ENCODE measurements at places on chromosomes 13 and 19.

DNA sequence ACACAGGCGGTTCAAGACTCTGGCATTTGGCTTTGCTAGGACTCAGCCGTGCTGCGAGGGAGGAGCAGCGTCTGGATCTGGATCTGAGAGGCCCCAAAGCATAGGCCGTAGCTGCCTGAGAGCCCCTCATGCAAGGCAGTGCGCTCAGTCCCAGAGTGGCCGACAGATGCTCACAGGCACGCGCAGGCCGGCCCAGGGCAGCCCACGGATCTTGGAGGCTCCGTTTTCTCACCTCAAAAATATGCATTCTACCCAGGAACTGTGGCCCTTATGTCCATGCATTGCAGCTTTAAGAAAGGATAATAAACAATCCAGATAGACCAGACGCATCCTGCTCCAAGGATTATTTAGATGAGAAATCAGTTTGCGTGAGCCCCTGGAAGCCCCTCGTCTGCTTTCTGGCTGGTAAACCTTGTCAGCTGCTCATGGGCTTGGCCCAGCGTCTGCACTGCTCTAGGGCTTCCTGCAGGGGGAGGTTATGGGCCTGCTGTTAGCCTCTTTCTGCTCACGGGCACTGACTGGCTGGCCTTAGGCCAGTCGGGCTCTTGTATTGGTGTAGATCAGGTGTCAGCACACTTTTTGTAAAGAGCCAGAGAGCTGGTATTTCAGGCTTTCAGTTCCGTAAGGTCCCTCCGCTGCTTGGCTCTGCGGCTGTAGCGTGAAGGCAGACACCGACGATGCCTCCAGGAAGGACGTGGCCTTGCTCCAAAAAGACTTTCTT lies 24.2 kb downstream of the TEX29 start:
- peak; percentile 82 for DNase-seq

DNA sequence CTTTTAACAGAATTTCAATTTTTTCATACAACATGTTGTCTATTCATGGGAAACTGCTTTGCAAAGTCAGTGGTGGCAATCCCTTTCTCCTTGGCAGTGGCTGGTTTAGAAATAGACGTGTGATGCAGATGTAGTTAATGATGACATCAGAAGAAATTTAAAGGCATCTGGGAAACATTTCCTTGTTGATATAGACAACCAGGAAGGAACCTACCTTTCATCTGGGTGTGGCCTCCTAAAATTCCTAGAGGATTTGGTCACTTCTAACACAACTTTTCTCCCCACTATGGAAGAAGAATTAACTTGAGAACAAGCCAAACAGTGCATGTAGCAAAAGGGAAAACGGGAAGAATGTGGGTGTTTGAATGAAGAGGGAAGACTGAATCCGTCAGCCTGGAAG lies 102.8 kb downstream of the EFNB2 start:
- no peak for DNase-seq

DNA sequence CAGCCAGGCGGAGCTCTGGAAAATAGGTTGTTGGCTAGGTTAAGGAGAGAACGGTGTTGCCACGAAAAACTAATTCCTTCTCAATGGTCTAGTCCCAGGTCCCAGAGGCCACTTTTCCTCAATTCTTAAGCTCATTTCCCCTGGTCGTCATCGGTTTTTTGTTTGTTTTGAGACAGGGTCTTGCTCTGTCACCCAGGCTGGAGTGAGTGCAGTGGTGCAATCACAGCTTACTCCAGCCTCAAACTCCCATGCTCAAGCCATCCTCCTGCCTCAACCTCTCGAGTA lies 1.2 kb downstream of the SF3A2 start:
- DNase-seq = no peak

DNA sequence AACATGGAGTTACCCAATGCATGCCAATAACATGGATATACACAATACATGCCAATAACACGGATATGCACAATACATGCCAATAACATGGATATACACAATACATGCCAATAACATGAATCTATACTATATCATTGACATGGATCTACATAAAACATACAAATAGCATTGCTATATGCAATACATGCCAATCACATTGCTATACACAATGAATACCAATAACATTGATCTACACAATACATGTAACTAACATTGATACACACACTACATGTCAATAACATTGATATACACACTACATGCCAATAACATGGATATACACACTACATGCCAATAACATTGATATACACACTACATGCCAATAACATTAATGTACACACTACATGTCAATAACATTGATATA lies 932 bp upstream of the PIP5K1C start:
- DNase-seq = no peak

DNA sequence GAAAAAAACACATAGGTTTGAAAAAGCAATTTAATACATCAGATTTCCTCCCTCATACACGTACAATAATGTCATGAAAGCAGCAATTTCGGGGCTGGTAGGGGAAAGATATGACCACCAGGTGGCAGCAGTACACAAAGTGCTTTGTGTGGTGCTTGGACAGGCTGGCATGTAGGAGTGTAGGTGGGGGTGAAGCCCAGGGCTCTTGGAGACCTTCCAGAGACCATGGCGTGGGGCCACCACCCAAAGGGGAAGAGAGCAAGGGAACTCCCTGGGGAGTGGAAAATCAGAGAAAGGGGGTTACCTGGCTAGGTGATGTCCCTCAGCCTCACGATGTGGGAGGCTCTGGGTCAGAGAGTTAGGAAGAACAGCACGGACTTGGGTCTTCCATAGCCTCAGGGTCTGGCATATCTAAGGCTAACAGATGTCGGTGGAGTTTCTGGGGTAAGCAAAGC lies 11.8 kb upstream of the CCNA1 start:
- peak; percentile 24 for DNase-seq

GRCh38 chr13:35787937-35788336 lies 311.4 kb upstream of the MAB21L1 start:
- DNase-seq = no peak

GRCh38 chr13:18960637-18961227 lies 220.9 kb downstream of the TUBA3C start:
- DNase-seq = no peak

DNA sequence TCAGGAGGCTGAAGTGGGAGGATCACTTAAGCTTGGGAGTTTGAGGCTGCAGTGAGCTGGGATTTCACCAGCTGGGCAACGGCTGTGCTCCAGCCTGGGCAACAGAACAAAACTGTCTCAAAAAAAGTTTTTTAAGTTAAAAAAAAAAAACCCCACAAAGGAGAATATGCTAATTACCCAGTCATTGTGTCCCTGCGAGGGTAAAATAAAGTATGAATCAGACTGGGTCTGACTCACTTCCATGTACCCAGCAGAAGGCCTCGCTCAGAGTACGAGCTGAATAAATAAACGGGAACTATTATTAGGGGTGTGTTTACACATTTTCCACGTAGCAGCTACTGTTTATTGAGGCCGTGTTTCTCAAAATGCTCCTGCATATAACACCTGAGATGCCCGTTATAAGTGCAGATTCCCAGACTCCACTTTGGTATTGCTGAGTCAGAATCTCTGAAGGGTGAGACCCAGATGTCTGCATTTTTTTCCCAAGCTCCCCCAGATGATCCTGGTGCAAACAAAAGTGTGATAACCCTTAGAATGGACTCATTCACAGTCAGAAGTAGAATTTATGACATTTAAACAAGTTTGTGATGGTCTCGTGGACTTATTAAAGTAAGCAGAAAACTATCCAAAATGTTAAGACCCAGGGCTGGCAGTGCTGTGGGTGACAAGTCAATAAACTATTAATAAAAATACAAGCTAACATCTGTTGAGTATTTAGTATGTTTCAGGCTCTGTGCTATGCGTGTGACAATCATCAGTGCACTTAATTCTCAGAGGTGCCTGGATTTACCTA lies 28.2 kb downstream of the KCNC3 start:
- no peak for DNase-seq

GRCh38 chr13:30301827-30302226 lies 5.5 kb downstream of the KATNAL1 start:
- no peak for DNase-seq

- no peak for DNase-seq
Measured at GRCh38 chr13:71695662-71696061, 171.3 kb downstream of the DACH1 start.

DNA sequence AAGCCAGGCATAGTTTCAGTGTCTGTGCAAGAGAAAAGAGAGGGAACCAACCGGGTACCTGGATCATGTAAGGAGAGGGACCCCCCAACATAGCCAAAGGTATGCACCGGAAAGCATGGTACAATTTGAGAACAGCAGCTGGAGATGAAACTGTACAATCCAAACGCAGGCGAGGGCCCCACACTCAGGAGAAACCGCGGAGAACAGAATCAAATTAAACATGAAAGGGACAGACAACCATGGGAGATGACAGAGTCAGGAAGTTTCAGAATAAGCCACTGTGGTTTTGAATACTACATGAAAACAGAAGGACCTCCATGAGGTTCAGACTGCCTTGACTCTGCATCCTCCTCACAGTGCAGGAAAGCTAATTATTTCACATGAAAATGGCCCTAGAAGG lies 62.9 kb upstream of the SPATA13 start:
- no peak for DNase-seq

- DNase-seq = no peak
Measured at GRCh38 chr19:41915776-41916414, 12.4 kb downstream of the ERFL start.

GRCh38 chr13:22061371-22061805 lies 390.5 kb downstream of the FGF9 start:
- DNase-seq = no peak

- DNase-seq = no peak
Measured at GRCh38 chr13:109745702-109746101, 40.7 kb downstream of the IRS2 start.

DNA sequence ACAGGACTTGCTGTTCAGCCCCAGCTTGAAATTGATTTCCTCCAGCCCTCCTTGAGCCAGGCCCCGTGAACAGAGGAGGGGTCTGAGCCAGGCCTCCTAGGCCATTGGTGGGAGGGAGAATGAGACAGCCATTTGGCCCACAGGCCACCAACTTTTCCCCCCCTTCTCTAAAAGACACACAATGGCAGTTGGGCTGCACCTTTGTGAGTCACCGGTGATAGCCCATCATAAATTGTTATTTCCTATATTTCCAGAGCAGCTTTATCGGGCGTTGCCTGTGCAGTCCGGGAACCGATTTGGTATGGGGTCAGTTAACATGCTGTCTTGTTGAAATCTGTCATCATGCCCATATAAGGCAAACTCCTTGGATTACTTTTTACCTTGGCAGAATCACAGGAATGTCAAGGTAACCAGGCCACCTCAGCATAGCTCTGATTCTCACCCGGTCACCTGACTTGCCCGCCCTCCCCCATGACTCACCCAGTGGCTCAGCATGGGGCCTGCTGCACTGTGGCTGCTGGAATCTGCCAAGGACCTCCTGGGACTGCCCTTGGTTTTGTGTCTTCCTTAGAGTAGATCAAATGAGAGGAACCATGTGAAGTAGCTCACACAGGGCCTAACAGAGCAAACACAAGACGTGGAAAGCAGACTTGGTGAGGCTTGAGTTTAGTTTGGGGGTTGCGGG lies 36.1 kb downstream of the ACTN4 start:
- no peak for DNase-seq

- DNase-seq = no peak
Measured at GRCh38 chr13:49443357-49443703, 534 bp downstream of the CAB39L start.

GRCh38 chr19:14400951-14401431 lies 18.1 kb downstream of the DDX39A start:
- DNase-seq = no peak

- DNase-seq = no peak
Measured at GRCh38 chr19:45151320-45151719, 9.5 kb downstream of the NKPD1 start.

- no peak for DNase-seq
Measured at GRCh38 chr13:99214232-99214631, 13.6 kb downstream of the UBAC2 start.

DNA sequence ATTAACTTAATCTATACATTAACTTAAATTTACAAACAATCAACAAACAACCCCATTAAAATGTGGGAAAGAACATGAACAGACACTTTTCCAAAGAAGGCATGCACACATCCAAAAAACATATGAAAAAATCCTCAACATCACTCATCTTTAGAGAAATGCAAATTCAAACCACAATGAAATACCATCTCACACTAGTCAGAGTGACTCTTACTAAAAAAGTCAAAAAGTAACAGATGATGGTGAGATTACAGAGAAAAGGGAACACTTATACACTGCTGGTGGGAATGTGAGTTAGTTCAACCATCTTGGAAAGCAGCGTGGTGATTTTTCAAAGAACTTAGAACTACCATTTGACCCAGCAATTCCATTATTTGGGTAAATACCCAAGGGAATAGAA lies 759.2 kb upstream of the SLITRK1 start:
- no peak for DNase-seq

DNA sequence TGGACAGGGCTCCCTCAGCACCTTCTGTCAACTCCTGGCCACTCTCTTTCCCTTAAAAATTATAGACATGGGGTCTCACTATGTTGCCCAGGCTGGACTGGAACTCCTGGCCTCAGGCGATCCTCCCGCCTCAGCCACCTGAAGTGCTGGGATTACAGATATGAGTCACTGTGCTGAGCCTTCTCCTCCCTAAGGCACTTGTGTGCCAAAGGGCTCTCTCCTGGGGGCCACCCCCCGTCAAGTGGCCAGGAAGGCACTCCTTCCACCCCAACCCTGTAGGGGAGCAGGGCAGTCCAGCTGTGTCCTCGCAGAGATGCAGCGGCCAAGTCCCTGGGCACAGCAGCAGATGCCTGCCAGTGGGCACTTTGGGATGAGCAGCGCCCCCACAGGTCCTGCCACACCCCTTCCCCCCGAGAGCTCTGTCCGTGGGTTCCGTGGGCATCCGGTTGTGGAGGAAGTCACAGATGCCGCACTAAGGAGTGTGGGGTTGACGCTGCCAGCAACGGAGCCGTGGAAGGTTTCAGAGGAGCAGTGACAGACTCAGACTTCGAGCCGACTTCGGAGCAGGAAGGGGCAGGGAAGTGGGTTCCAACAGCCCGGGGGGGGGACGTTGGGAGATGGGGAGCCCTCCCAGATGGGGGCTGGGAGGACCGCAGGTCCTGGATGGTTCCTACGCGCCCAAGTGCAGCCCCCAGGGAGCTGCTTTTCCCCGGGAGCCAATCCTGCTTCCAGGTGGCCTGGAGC lies 3.3 kb upstream of the UQCR11 start:
- no peak for DNase-seq

- no peak for DNase-seq
Measured at GRCh38 chr13:36925603-36926002, 5.6 kb upstream of the SMAD9 start.

- DNase-seq = no peak
Measured at GRCh38 chr19:15495151-15495550, 13.2 kb upstream of the CYP4F22 start.

DNA sequence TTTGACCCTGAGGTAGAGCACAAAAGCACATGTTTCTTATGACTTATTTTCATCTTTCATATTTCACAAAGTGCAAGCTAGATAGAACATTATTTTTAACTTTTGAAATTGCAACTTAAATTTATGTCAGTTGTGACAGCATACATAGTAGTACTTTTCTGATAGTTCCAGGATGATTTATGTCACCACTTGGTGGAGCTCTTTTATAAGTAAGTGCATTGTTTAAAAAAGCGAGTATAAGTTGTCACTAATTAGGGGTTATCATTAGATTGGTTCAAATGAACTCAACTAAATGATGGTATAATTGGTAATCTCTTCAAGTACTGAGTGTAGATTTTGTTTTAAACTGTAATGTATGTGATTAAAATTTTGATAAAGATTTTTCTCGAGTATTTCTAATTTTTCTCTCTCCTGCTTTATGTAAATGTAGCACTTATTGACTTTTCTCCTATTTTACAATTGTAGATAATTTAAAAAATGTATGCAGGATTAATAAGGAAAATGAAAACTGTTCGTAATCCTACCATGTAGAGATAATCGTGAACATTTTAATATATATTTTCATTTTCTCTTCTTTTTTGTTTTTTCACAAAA lies 31.1 kb downstream of the RB1 start:
- DNase-seq = peak; percentile 9

GRCh38 chr13:100652510-100652909 lies 22.1 kb downstream of the TMTC4 start:
- DNase-seq = no peak
